ENCODE measurements at places on chromosomes 1 and 21.

DNA sequence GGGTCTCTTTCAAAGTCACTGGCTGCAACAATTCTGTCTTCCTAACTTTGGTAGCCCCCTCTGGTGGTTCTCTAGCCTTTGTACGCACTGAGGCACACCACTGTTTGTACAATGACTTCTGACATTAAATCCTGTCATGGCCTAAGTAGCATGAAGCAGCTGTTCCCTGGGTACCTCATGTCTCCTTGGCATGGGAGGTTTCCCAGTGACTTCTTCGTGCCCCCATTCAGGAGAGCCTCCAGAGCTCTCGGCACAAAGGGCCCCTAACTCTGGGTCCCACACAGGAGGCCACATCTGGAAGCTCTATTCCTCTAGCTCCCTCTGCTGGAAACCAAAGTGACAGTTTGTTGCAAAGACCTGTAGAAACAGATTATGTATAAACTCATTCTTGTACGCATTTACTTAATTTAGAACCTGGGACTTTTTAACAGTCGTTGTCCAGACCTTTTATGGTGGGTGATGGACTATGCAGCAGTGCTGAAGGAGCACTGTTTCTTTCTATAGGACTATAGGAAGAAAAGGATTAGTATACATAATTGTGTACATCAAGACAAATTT lies 13.4 kb downstream of the SWT1 start:
- no peak for DNase-seq

GRCh38 chr1:181661569-181661968 lies 178.3 kb downstream of the CACNA1E start:
- no peak for DNase-seq

DNA sequence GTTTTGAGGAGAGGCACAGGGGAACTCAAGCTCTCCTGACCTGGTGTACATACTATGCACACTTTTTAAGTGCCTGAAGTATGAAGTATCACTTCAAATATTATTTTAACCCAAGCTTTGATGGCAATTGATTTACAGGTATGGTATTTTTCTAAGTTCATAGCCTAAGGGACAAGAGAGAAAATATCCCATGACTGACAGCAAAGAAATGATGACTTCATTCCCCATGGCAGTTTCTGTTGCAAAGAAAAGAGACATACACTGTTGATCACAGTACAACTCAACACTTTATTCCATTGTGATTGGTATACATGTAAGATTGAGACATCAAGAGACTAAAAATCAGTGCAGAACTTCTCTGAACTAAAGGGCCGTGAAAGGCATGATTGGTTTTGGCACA lies 41.8 kb upstream of the BCL10 start:
- DNase-seq = no peak

DNA sequence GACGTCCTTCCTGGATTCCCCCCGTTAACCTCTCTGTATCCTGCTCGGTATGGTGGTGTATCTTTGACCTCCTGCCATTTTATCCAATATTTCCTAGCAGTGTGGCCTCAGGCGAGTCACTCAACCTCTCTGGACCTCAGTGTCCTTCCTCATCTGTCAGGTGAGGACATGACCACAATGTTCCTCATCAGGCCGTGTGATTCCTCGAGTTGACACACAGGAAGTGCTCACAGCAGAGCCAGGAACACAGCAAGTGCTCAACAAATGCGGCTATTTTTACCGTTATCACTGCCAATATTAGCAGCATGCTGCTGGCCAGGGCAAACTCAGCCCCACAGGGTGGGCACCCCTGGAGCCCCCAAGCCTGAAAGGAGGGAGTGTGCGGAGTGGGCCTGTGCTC lies 450.2 kb downstream of the KIF26B start:
- DNase-seq = no peak

- no peak for DNase-seq
Observed at GRCh38 chr1:225694151-225694603, 41.3 kb upstream of the ENAH start.

- no peak for DNase-seq
Observed at GRCh38 chr1:42170779-42171621, 6.5 kb upstream of the GUCA2A start.
